ENCODE measurements at places on chromosomes 12 and 14. TPM values are rescaled to one million over a fixed set of nuclear protein-coding genes. Genes with fewer than 3 reads are reported as not detected.
A peak's percentile ranks its signal among the peaks of the same experiment; 100 is the strongest.

DNA sequence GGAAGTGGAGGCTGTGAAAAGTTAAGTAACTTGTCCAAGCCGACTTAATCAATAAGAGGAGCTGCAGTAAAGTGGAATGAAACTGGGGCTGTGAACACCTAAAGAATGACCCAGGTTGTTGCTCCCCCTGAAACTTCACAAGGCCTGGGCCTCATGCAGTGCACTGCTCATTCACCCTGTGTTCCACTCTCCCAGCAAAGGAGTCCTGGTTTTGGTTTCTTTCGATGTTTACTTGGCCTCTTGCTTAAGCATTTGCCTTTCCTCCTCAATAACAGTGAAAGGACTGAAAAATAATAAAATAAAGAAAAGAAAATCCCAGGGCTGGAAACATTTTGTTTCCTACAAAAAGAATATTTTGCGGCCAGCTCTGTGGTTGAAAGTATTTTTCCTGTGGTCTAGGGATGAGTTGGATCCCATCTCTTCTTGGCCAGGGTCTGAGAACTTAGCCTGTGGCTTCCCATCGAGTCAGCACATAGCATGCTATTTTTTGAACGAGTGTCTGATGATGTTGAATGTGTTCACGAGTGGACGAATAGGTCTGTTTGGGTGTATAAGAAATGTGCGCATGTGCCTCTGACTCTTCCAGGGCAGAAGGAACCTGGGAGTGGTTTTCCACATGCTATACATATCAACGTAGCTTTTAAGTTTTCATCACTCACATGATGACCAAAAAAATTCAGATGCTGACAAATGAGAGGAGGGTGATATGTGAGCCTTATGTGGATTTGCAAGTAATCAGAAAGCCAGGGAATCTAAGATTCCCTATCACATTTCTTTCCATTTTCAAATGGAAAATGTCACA lies 349.8 kb downstream of the ZFP36L1 start:
- DNase-seq: no peak

Gene RNASE8
- total RNA-seq: not detected

GRCh38 chr14:36515105-36515593 lies 4.9 kb downstream of the NKX2-1 start:
- DNase-seq: no peak

Gene FGD6
- 64.5 TPM for total RNA-seq

Gene IRF2BPL
- 30.1 TPM for total RNA-seq

GRCh38 chr14:85728476-85729065 lies 198.6 kb downstream of the FLRT2 start:
- no peak for DNase-seq

DNA sequence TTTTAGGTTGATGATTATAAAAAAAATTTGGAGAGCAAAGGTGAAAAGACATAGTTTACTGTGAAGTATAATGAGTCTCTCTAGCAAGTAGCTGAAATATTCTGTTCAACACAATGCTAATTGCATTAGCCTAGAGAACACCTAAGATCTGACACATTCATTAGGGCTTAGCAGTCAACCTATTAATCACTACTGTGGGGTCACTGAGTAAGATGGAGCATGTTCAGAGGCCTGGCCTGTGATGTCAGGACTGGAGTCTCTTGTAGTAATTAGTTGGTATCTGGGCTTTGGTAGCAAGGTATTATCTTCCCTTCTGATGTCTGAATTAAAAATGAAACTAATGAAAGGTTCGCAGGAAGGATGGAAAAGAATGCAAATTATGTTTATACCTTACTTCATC lies 112.7 kb downstream of the SLC16A7 start:
- no peak for DNase-seq

DNA sequence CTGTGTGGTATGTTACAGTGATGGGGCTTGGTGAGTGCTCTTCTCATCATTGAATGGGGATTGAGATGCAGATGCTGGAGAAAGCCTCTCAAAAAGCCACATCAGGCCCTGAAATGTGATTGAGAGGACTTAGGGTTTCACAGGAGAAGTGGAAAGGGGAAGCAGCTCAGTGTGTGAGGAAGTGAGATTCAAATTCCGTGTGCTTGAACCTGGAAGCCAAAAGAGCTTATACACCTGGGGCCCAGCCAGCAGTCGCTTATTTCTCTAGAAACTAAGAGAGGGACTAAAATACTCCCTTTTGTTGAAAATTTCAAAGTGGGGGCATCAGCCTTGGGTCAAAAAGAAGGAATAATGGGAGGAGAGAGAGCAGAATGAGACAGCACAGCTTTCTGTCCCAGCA lies 39.1 kb upstream of the GZMB start:
- DNase-seq: no peak

GRCh38 chr12:98373025-98373554 lies 142.3 kb upstream of the TMPO start:
- DNase-seq: peak; percentile 47

- peak; percentile 15 for DNase-seq
Observed at GRCh38 chr14:20799892-20800544, 2.6 kb downstream of the RNASE1 start.

DNA sequence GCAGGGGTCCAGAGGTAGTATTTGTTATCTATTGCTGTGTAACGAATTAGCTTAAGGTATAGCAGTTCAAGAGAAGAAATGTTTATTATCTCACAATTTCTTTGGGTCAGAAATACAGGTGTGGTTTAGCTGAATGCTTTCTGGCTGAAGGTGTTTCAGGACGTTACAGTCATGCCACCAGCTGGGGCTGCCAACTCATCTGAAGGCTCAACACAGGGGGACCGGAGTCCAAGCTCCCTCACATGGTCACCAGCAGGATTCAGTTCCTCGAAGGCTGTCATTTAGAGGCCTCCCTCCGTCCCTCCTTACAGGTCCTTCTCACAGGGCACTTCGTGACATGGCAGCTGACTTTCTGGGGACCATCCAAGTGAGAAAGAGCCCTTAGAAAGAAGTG lies 37.5 kb upstream of the SINHCAF start:
- DNase-seq: no peak

GRCh38 chr14:53002576-53002975 lies 51.7 kb upstream of the FERMT2 start:
- DNase-seq: no peak

GRCh38 chr14:96197969-96198368 lies 6.7 kb upstream of the BDKRB2 start:
- no peak for DNase-seq

GRCh38 chr12:2154050-2154449 lies 101.3 kb downstream of the CACNA1C start:
- no peak for DNase-seq

DNA sequence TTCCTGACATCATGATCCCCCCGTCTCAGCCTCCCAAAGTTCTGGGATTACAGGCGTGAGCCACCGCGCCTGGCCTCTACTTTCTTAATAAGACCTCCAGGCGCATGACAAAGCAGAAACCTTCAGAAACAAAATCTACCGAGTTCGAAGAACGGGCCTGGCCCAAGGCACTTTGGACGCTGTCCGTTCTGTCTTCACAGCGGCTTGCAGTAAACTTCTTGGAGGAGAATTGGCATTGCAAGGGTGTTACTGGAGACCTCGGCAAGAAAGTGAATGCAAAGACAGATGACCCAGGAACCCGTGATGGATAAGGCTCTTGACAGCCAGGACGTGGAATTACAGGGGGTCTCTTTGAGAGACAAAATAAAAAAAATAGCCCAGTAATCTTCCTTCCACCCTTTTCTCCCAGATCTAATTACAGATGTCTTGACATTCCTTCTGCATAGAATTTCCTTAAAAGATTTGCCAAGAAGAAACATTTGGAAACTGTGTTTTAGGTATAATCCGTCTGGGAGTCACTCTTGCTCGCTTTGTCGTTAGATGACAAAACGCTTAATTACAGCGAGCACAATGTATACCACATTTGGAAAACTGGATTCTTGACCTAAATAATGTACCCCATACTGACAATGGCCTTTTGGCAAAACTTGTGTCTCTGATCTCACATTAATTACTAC lies 83.2 kb upstream of the TBX3 start:
- DNase-seq: no peak

Gene ASPG
- total RNA-seq: not detected

Gene TAS2R20
- total RNA-seq: 3.3 TPM

- no peak for DNase-seq
Observed at GRCh38 chr12:12845794-12846243, 32.7 kb downstream of the DDX47 start.

DNA sequence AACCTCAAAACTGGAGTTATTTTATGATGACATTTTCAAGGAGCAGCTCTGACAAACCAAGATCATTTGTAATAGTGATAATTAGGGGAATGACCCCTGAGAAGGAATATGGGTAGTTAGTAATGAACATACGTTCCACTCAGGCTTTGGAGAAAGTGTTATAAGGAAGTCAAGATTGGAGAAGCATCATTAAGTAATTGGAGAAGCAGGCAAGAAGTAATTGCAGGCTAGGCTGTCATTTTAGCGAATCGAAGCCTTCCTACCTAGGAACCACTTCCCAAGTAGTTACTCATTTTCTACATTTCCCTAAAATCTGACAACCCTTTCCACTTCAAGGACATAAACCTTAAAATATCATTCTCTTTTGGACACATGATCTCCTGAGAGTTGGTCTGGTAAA lies 1.2 kb downstream of the EDDM3B start:
- DNase-seq: no peak

Gene TRIAP1
- total RNA-seq: 34.4 TPM

DNA sequence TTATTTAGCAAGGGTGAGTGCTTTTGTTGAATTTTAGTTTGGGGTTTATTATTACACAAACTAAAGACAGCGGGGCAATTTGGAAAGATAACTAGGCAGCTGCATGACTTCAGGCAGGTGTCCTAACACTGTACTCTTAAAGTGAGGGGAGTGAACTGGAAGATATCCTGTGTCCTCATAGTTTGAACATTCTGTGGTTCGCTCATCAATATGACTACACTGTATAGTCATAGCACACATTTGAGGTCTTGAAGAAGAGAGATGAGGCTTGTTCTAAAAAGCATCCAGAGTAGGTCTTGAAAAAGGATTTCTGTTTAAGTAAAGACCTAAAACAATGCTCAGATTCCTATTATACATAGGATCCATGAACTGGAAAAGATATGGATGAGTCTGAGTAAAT lies 1.7 kb upstream of the MAP3K9 start:
- DNase-seq: no peak

Gene DNAJC22
- 9.6 TPM for total RNA-seq

DNA sequence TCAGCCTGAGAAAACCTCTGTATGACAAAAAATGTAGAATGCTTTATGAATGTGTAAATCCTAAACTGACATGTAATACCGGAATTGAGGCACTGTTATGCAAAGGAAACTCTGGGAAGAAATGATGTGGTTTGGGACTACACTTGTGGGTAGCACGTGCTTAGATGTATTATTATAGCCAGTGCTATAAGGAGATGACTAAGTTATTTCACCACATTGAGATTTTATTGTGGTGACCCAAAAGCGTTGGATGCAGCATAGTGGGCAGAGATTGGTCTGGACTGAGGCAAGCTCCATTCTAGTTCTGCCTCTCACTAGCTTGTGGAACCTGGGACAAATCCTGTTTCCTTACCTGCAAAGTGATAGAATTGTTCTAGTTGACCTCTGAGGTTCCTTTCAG lies 172.2 kb downstream of the SNAPC1 start:
- DNase-seq: no peak

Gene TSPAN19
- total RNA-seq: not detected

DNA sequence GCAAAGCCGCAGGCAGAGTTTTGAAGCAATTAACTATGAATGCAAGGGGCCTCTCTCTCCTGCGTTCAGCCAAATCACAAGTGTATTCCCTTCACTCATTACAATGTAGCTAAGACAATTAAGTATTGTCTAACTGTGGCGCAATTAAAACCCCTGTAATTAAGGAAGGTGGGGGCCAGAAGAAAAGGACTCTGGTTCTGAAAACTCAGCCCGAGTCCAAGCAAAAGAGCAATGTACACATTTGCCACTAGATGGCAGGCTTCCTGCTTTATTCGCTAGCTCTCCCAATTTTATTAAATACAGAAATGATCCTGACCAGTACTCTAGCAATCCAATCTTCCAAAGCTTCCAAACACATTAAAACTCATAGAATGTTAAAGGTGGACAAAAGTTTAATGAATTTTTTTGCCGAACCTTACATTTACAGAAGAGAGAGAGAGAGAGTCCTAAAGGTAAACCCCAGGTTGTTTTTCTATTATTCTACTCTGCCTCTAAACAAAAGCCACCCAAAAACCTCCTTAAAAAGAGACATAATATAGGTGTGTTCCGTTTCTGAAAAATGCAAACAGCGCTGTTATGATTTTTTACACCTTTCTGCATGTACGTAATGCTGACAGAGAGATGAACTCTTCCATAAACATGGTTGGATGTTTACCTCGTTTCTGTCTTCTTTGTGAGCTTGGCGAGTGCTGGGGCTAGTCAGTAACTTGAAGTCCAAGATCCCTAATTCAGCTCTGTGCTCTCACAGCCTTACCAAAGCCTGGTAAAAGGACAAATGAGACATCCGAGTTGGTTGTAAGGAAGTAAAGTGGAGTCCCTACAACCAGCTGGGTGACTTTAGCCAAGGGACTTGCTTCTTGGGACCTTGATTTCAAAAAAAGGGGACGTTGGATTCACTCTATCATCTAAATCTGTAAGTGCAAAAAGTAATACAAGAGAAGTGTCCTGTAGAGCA lies 50.9 kb upstream of the VASH1 start:
- peak; percentile 26 for DNase-seq

GRCh38 chr12:69534389-69534822 lies 50.9 kb upstream of the CCT2 start:
- peak; percentile 67 for DNase-seq

DNA sequence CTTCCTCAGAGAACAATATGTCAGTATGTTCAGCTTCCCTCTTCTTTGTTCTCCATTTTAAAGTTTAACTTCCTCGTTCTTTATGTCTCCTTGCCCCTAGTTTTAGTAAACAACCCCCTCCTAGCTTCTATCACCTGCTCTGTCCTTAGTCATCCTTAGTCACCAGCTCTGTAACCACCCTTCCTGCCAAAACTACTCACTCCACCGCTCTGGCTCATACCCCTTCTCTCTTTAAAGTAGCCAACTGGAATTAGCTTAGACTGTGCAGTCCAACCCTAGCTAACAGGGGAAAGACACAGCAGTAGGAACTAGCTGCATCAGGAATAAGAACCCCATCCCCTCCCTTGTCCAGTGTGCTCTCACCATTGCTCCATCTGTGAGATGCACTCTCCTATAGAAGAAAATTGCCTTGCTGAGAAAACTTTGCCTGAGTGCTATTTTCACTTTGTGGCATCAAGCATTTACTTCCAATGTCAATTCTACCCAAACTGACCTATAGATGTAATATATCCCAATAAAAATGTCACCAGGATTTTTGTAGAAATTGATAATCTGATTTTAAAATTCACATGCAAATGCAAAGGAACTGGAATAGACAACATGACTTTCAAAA lies 603.2 kb downstream of the C12orf50 start:
- DNase-seq: peak; percentile 28

GRCh38 chr14:77543240-77543551 lies 44.6 kb upstream of the ISM2 start:
- DNase-seq: no peak

Data from Calu3 (cell line).